ENCODE measurements at places on chromosomes 5 and 9.

- DNase-seq: no peak
These were observed 127.7 kb upstream of the C9orf72 start for GRCh38 chr9:27701016-27701415.

DNA sequence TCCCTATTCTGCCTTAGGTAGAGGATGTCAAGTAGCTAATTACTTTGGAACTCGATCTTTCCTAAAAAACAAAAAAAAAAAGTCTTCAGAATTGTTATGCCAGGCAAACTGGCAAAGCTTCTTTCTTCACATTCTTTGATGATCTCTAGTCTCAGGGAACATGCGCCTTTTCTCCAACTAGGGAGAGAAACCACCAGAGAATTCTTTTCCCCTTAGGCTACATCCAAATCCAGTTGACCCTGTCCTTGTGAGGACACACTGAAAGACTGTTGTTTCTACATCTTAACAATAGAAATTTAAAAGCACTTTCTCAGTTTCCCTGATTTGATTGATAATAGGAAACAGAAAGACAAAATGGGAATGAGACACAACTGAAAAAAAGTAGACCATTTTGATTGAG, 94.7 kb upstream of the ITGA2 start:
- DNase-seq: no peak

DNA sequence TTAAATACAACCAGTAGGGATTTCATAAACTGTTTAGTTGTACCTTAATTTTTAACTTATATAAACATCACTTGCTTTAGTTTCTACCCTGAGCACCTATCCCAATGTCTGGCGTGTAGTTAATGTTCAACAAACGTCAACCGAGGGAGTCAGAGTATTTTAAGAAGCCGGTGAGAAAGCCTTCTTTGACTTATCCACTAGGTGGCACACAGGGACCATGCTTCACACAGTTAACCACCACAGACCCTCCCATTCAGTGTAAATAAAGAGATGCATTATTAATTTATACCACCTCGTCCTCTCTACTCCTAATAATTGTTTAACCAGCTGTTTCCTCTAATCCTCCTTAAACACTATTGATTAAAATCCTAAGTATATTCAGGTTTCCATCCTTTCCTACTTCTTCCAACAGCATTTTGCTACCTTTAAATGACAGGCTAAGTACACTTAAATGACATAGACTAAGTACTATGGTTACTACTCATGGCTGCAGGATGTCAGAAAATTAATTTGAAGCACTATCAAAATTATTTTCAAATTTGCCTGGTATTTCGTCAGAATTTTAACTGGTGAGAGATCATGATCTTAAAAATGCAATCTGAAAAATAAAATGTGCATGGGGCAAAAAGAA, 2.3 kb downstream of the HAPLN1 start:
- DNase-seq: peak; percentile 86

DNA sequence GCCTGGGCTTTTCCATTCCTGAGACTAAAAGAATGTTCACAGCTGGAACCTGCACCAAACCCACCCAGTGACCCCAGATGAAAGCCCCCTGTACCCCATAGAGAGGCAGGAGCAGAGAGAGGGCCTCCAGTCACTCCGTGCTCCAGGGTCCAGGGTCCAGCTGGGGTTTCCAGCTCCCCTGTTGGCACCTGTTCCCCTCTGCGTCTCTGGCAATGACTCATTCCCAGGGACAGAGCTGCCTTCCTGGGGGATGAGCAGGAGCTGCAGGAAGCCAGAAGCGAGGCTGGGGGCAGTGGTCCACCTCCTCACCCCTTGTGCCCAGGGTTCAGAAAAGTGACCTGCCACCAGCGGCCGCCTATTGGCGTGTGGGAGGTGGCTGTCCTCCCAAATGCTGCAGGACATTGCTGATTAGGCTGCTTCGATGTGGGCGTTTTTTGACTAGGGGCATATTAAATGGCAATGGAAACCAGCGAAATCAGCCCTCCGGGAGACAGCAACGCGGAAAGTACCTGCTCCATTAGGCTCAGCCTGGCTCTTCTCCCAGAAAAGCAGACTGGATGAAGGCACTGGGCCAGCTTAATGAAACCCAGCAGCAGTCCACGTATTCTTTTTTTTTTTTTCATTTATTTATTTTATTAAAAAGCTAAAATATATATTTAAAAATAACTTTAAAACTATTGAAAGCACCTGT, 97.4 kb downstream of the DAP start:
- peak; percentile 51 for DNase-seq

DNA sequence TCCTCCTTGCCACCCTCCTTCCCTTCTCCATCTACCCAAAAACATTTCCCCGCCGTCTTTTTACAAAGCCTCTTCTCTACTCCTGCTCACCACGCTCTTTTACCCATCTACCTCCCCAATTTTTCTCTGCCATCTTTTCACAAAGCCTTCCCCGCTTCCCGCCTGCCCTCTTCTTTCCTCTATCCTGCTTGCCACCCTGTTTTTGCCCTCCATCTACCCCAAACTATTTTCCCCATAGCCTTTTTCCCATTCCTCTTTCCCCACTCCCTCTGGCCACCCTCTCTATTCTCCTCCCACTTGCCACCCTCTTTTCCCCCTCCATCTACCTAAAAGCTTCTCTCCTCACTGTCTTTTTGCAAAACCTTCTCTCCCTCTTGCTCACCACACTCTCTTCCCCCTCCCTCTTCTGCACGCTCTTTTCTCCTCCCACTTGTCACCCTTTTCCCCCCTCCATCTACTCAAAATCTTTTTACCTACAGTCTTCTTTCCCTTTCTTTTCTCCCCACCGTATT, 19.4 kb upstream of the TRIM52 start:
- DNase-seq: no peak

DNA sequence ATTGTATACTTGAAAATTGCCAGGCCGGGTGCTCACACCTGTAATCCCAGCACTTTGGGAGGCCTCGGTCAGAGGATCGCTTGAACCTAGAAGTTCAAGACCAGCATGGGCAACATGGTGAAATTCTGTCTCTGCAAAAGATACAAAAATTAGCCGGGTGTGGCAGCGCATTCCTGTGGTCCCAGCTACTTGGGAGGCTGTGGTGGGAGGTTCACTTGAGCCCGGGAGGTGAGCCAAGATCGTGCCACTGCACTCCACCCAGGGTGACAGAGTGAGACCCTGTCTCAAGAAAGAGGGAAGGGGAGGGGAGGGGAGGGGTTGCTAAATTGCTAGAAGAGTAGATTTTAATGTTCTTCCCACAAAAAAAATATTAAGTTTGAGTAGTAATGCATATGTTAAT, 53.2 kb downstream of the FNBP1 start:
- DNase-seq: no peak

DNA sequence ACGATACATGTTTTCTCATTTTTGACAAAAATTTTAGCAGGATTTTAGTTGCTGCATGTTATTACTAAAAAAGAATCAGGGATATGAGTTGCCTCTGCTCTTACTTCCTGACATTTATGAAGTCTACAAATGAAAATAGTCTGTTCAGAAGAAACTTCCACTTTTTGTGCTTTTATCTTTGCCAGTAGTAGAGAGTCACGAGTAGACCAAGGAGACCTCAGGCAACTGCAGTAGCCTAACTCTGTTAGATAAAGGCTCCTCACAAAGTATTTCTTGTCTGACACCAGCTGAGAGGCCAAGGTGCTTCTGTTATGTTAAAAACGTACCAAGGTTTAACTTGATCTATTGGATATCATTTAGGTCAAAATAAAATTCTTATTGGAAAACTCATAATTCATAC, 333.9 kb downstream of the NR2F1-AS1 start:
- DNase-seq: no peak

DNA sequence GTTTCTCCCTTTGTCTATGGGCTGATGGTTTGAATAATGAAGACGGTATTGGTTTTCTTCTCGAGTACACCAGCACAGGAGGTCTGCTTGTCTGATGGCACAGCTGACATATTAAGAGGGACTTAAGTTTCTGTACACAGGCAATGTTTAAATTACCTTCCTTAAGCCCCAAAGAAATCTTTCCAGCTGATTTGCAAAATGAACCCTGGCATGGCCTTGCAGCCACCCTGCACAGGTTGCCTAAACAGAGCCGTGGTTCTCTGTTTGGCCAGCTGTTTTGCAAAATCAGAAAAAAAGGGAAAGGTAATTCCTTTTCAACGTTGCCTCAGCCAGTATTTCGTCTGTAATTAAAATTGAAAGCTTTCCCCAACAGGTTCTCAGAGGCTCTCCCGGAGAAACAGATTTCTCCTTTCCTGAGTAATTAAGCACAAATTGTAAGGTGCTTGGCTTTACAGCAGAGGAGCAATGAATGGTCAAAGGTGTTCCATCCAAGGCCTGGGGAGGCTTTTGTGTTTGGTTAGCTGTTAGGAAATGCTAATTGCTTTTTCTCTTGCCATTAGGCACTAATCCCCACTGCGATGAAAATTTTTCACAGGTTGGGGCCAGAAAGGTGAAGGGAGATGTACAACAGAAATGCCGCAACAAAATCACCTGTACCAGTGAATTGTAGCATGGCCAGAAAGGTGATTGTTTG, 138.9 kb downstream of the RASEF start:
- no peak for DNase-seq

- DNase-seq: no peak
These were observed 349.1 kb upstream of the DAP start for GRCh38 chr5:11110128-11110527.

DNA sequence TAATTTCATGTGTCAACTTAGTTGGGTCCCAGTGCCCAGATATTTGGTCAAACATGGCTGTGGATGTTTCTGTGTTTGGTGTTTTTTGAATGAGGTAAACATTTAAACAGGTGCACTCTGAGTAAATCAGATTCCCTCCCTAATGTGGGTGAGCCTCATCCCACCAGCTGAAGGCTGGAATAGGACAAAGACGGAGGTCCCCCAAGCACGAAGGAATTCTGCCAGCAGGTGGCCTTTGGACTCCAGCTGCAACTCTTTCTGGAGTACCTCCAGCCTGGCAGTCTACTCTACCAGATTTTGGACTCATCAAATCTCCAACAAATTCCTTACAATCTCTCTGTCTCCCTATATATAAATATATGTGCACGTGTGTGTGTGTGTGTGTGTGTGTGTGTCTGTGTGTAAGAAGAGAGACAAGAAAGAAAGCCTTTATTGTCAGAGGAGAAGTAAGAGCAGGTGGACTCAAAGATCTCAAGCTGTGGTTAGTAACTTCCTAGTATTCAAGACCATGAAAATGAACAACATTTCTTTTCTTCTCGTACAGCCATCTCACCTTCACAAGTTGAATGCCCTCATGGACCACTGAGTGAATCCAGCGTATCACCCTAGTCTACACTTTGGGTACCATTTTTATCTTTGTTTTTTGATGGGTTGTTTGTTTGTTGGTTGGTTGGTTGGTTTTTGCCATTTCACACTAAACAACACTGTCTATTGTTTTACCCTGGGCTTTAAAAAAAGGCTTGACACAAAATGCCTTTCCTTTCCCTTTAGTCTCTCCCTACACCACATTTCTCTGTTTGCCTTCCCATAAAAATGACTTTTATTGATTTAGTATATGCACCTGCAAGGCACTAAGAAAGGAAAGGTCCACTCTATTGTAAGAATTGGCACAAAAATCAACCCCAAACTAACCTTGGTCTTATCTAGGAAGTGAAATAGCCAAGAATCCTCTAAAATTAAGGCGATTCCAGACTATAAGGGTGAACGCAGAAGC, 118.7 kb downstream of the TENT4A start:
- no peak for DNase-seq

- no peak for DNase-seq
These were observed 717.4 kb downstream of the NR2F1-AS1 start for GRCh38 chr5:92863666-92864065.

DNA sequence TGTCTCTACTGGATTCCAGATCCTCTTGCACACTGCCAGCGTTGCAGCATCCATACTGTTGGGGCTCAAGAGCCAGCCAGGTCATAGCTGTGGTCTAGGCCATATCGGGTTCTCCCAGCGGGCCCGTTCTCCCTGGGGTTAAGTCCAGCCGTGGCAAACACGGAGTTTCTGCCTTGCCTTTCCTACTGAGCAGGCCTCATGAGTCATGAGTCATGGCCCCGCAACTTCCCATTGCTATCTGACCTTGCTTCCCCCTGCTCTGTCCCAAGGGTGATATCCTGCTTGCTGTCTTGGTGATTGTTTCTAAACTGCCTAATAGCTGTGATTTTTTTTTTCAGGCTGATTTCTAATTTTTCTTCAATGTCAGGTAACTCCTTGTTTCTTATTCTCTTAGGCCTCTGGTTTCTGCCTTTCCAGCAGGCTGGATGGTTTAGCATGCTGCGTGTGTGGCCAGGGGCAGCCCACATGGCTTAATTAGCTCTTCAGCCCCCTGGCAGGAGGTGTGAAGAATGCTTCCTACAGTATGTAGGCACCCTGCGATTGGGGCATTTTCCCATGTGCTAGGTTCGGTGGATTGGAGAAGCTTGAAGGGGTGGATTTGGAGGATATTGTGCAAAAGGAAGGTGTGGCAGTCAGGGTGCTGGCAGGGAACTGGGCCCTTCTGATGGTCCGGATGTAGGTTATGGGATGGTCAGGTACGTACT, 18.7 kb downstream of the DAPK1 start:
- no peak for DNase-seq

DNA sequence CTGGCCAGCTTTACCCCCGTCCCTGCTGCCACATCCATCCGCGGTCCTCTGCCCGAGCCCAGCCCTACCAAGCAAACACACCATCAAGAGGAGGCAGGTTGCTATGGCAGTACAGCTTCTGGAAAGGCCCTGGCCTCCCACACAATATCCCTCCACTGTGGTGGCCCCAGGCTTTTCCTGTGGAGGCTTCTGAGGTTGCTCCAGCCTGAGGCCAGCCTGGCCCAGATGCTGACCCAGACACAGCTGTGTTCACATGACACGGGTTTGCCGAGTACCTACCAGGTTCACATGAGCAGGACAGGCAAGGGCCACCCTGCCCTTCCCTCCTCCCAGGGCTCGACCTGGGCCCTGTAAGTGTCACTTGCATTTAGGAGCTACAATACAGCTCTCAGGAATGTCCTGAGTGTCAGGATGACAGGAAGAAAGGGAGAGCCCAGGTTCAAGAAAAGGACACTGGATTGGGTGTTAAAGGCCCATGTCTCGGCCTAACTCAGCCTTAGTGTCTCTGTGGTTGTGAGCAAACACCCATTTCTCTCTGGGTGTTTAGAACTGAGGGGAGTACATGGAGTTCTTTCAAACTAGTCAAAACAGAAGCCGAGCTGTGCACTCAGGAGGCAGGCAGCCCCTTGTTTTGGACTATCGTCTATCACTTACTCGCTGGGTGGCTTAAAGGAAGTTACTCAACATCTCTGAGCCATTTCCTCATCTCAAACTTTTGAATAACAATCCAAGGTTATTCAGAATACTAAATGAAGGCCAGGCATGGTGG, 40.2 kb downstream of the NAIF1 start:
- DNase-seq: no peak

- DNase-seq: no peak
These were observed 33.5 kb downstream of the TMEM245 start for GRCh38 chr9:109086221-109086620.

All from tongue (tissue), 3 donors.